ENCODE measurements at places on chromosomes 5 and 9.

GRCh38 chr9:33249983-33250382 lies 10.0 kb downstream of the SPINK4 start:
- no peak for DNase-seq

- DNase-seq = no peak
Measured at GRCh38 chr5:41392016-41392415, 118.4 kb downstream of the PLCXD3 start.

DNA sequence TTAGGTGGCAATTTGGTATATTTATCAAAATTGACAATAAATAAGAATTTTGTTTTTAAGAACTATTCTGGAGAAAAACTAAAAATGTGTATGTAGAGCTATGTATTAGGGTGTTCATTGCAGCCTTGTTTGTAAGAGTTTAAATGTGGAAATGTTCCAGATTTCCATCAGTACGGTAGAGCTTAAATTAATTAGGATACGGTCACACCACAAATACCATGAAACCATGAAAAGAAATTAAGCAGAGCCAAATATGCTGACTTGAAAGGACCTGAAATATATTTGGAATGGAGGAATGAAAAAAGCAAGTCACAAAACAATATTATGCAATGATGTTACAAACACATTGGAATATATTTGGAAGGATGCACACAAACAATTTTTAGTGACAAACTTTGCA lies 64.6 kb downstream of the ACTBL2 start:
- no peak for DNase-seq

DNA sequence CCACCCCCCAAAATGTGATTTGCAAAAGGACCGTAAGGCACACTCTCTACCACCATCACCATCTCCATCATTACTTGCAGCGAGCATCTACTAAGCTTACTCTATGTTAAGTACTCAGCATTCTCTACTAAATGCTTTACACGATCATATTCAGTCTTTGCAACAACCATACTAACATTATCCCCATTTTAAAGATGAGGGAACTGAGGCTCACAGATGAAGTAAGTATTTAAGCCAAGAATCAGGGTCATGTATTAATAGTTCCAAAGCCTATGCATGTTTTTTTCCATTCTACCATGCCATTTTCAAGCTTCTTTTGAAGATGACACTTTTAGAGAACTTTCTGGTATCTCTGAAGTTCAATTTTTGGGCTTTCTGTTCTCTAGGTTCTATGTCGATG lies 121.7 kb upstream of the ANKRD55 start:
- no peak for DNase-seq

- DNase-seq = peak; percentile 22
Measured at GRCh38 chr5:176695073-176695472, 47.8 kb downstream of the TSPAN17 start.

- DNase-seq = no peak
Measured at GRCh38 chr5:66306844-66307315, 162.8 kb downstream of the SREK1 start.

DNA sequence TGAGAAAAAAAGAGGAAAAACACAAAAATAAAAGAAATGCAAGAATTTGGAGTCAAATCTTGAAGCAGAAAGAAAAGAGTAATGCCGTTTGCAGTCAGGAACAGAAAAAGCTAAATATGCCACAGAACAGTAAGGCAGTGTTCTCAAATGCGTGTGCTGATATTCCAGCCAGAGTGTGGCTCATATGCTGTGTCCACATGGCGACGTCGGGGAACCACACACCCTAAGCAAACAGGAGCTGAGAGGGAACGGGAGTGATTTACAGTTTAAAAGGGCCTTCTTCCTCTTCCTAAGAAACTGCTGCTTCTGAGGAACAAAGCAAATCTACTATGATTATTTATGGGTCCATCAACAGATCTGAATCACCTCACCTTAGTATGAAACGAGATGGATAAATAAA lies 42.7 kb downstream of the DDX31 start:
- DNase-seq = peak; percentile 61

GRCh38 chr5:139689631-139690063 lies 41.5 kb downstream of the CXXC5 start:
- no peak for DNase-seq
